Neural progenitor cell (in vitro differentiated cells): ENCODE measurements at places on chromosomes 16 and 17.
A peak's percentile ranks its signal among the peaks of the same experiment; 100 is the strongest.

DNA sequence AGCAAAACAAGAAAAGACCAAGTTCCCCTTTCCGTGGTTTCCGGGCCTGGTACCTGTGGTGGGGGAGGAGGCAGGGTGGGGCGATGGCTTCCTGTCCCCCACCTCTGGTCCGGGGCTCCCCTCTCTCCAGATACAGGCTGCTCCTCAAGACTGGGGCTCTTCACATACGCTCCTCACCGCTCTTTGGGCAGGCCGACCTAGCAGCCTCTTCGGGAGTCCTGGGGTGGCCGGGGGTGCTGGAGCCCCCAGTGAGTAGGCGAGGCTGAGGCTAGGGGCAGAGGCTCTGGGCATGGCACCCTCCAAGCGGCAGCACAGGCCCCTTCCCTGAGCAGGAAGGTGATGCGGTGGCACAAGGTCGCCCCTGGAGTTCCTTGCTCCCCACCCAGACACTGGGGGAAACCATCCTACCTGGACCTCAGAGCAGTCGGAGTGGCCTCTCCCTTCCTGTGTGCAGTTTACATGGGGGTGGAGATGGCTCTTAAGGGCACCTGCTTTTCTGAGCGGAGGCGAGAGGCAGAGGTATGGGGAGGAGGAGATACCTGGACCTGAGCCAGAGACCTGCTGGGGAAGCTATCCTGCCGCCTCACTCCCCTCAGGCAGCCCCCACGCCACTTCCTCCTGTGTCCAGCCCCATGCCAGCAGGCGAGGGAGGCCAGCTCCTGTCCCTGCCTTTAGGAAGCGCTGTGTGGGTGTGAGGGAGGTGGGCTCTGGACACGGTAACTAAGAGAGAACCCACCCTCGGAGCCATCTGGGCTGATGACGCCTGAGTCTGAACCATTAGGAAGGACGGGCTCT is 891 bp downstream of the CORO1A start:
- DNase-seq: no peak

DNA sequence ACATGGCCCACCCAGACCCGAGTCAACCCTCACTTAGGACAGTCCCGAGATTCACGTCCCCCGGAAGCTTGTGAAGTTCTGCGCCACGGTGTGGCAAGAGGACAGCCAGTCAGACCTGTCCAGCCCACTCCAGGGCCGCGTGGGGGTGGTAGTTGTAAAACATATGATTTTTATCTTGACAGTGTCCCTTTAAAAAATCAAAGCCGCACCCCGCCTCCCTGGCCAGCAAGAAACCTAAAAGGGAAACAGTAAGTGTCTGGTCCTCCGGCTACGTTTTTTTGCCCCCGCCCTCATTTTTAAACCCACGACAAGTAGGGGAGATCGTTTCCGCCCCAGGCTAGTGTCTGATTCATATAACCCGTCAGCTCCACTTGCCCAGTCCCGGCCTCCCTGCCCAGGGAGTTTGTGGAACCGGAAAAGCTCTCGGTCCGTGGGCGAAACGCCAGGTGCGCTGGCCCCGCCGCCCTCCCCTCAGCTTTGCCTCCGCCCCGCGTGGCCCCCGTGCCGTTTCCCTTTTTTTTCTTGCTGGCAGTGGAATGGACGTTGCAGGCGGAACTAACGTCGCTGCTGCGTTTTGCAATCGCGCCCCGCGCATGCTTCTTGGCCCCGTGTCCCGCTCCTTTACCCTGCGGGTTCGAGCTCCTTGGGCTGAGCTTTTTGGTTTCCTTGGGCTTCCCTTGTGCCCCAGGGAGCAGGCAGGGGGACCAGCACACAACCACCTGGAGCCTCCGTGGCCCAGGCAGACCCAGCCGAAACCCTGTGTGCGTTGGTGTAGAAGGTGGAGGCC is 13.3 kb upstream of the NUDT16L1 start:
- no peak for DNase-seq

- no peak for DNase-seq
Observed at GRCh38 chr16:15961571-15962090, 12.2 kb downstream of the ABCC1 start.

GRCh38 chr17:4162775-4163466 is 19.9 kb downstream of the CYB5D2 start:
- no peak for DNase-seq

- DNase-seq: no peak
Observed at GRCh38 chr16:72723781-72724180, 324.1 kb downstream of the ZFHX3 start.

GRCh38 chr16:69237296-69237695 is 50.3 kb downstream of the SNTB2 start:
- DNase-seq: no peak

- no peak for DNase-seq
Observed at GRCh38 chr17:67260170-67260987, 15.4 kb upstream of the HELZ start.

- DNase-seq: no peak
Observed at GRCh38 chr16:50719401-50720337, 22.2 kb upstream of the CYLD start.

DNA sequence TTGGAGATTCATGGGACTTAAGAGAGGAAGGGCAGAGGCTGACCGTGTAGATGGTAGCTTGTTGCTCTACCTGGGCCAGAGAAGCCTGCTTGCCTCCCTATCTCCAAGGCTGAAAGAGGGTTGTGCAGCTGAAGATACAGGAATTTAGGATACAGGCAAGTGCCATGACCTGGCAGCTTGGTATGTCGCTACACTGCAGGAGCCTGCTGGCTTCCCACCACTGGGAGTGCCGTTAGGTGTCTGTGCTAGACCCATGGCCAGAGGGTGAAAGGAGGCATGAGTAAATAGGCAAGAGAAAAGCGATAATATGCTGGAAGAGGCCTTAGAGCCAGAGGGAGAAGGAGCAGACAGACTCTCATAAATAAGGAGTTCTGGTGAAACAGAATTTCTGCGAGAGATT is 10.6 kb downstream of the NAA60 start:
- no peak for DNase-seq

- no peak for DNase-seq
Observed at GRCh38 chr16:89155184-89155679, 16.3 kb upstream of the CDH15 start.

DNA sequence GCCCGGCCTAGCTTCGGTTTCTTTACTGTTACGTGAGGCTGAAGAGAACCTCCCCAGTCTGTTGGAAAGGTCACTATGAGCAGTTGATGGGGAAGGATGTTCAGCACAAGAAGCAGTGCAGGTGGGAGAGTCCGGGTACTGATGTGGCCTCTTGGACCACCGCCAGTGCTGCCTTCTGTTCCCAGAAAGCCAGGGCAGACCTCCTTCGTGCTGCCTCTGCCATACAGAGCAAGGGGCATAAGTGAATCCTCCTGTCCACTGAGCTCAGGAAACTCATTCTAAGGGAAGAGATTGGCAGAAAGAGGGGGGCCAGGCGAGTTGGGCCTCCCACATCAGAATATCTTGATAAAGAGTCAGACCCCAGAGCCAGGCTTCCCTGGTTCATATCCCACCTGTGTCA is 3.7 kb downstream of the PPP4C start:
- DNase-seq: no peak

GRCh38 chr17:66379544-66379943 is 77.1 kb downstream of the PRKCA start:
- no peak for DNase-seq

GRCh38 chr16:30977502-30977901 is 7.5 kb upstream of the HSD3B7 start:
- peak; percentile 50 for DNase-seq

GRCh38 chr17:64572682-64573154 is 65.9 kb downstream of the CEP95 start:
- no peak for DNase-seq

GRCh38 chr16:20114356-20114755 is 40.7 kb upstream of the GPR139 start:
- DNase-seq: no peak

- peak; percentile 47 for DNase-seq
Observed at GRCh38 chr16:14042706-14043105, 28.4 kb upstream of the MRTFB start.

GRCh38 chr16:73404001-73404400 is 356.1 kb upstream of the ZFHX3 start:
- DNase-seq: peak; percentile 38

GRCh38 chr16:5016967-5017677 is 16.6 kb downstream of the NAGPA start:
- no peak for DNase-seq

GRCh38 chr17:64401244-64401860 is 10.7 kb upstream of the PECAM1 start:
- DNase-seq: no peak

DNA sequence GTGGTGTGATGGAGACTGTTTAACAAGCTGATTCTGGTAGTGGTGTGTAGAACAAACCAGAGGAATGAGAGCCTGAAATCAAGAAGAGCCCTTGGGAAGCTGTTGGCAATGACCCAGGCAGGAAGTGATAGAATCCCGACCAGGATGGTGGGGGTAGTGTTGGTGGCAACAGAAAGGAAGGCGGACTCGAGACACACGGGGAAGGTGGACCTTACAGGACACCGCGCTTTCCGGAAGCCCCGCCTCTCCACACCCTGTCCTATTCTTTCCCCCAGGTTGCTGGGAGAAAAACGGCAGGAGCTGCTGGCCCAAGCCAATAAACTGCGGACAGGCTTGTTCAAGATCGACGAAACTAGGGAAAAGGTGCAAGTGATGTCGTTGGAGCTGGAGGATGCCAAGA is 30.0 kb upstream of the KDM6B start:
- no peak for DNase-seq

DNA sequence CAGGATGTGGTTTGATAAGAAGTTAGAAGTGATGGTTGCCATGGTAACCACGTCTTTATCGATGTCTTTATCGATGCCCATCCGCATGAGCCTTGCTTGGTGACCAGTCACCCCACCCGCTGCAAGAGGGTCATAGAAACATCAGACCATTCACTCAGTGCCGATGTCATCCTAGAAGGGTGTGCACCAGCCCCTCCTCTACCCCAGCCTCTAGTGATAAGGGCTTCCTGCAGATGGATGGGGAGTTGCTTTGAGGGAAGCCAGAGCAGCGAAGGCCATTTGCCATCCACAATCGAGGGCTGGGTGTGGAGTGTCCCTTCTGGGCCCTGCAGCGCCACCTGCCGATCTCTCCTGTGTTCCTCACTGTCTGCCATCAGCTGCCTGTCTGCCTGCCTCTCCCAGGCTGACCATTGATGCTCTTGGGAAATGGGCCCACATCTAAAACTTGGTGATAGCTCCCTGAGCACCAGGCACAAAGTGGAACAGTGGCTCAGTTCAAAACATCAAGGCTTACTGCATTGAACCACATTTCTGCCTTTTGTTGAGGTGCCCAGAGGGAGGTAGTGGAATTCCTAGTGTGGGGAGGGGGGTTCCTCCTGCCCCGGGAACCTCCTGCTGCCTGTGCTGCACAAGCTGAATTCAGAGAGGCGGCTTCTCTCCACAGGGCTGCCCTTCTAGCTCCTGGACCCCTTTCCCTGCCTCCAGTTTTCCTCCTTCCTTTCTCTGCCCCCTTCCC is 8.9 kb downstream of the CALB2 start:
- peak; percentile 89 for DNase-seq

DNA sequence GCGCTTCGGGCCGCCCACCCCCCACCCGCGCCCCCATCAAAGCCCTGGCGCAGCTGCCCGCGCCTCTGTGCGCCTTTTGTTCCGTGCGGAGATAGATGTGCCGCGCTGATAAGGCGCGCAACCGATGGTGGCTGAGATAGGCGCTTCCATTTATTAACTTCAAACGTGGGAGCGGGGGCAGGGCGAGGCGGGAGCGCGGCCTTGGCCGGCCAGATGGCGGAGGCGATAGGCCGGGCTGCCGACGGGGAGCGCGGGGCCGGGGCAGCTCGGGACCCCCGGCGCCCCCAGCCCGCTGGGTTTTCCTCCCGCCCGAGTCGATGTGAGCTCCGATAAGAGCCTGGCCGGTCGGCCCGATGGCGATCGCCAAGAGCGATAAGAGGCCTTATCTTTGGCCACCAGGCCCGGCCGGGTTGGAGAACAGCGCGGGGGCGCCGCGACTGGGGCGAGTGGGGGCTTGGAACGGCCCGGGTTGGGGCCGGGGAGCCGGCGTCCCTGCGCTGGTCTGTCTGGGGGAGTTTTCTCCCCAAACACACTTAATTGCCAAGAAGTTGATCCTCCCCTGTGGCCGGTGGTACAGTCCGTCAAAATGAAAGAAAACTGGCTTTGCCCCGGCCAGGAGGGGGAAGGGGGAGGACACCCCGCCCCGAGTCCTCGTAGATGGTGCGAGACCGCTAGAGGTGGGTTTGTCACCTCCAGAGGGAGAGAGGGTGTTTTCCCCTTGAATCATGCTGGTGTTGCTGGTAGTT is 2.7 kb downstream of the ZFPM1 start:
- peak; percentile 60 for DNase-seq

- peak; percentile 2 for DNase-seq
Observed at GRCh38 chr17:29642171-29642611, 19.5 kb upstream of the CORO6 start.

DNA sequence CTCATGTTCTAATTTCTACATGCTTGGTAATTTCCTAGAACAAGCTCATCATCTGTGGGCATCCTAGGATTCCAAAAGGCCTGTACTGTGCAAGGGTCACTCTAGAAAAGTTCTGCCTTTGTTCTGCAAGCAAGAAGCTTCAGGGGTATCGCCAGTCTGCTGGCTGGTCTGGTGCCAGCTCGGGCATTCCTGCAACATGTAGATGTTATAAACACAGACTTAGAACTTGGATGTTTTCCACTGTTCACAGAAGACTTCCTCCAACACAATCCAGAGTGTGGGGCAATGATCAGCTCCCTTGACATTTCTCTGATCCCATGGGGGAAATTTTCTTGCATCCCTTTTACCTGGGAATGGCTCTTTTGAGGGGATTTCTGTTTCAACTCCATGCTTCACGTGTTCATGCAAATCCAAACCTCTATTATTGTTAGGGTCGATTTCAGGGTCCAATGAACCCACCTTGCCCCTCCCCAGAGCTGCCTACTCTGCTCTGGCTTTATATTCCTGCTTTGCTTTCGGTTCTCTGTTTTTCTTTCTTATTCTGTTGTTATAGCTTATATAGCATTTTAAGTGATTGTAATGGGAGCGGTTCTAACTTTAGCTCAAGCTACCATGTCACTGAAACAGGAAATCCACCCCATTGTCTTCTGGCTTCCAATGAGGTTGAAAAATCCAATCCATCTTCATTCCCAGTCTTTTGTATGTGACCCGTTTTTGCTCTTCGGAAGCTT is 25.3 kb downstream of the UBE2O start:
- no peak for DNase-seq

DNA sequence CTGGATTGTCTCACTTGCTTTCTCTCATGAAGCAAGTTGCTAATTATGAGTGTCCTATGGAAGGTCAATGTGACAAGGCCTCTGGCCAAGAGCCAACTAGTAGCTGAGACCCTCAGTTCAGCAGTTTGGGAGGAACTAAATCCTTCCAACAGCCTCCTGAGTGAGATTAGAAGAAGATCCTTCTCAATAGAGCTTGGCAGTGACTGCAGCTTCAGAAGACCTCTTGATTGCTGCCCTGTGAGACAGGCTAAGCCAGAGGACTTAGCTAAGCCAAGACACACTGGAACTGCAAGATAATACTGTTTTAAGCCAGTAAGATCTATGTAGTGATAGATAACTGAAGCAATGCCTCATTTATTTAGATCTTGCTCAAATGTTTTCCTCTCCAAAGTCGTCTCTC is 34.3 kb downstream of the PCTP start:
- no peak for DNase-seq

- DNase-seq: no peak
Observed at GRCh38 chr17:18108401-18109312, at the start of gene MYO15A. Gene MYO15A, plus strand, starts transcription at chr17:18108756. Its CDS starts 10,045 bp downstream, at chr17:18118801.
